ENCODE measurements at places on chromosomes 6 and 20.

DNA sequence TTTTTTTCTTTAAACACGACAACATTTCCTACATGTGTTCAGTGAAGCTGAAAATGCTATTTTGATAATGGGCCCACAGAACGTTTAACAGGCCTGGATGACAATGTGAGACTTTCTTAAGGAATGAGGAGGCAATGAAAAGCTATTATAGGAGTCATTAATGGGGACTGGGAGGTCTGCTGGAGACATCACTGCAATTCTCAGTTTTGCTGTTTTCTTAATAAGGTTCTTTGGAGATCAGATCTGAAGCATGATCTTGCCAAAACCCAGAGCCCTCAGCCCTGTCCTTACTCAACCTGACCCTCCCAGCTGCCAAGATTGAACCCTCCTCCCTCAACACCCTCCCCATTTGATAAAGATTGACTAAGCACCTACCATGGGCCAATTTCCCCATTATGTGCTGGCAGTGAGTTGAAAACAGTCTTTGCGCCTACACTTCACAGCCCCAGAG, 353.1 kb downstream of the MAFB start:
- no peak for DNase-seq

GRCh38 chr20:3403741-3404140, 3.7 kb downstream of the DNAAF9 start:
- DNase-seq, result no peak

DNA sequence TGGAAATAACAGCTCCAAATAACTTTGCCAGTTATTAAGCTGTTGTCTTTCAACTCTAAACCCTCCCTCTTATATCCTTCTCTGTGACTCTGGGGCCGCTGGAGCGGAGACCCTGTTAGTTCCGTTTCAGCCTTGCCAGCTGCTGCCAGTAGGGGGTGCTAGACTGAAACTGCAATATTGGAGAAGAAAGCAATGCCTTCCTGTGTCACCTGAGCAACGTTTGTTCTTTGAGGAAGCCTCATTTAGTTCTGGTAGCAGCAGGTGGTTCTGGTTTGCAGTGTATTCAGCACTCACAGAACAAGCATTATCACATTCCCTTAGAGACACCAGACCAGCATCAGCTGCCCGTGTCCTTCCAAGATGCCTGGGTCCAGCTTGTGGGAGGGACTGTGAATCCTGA, 22.9 kb upstream of the JAG1 start:
- DNase-seq, result no peak

DNA sequence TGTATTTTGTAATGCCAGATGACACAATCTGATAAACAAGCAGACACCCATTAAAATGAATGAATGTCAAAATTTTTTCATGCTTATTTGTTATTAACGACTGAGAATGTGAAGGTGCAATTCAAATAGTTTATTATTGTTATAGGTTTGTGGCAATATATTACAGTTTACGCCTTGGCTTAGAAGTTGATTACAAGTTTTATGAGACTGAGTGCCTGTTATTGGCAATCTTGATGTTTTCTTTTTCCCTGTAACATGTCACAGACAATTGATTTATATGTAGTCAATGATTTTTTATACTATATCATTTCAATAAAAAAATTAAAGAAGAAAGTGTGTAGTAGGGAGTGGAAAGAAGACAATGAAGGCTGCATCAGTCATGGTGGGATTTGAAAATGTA, 144.1 kb upstream of the EEF1E1 start:
- DNase-seq, result no peak

GRCh38 chr6:147019001-147019400, 185.2 kb upstream of the STXBP5 start:
- DNase-seq, result no peak

DNA sequence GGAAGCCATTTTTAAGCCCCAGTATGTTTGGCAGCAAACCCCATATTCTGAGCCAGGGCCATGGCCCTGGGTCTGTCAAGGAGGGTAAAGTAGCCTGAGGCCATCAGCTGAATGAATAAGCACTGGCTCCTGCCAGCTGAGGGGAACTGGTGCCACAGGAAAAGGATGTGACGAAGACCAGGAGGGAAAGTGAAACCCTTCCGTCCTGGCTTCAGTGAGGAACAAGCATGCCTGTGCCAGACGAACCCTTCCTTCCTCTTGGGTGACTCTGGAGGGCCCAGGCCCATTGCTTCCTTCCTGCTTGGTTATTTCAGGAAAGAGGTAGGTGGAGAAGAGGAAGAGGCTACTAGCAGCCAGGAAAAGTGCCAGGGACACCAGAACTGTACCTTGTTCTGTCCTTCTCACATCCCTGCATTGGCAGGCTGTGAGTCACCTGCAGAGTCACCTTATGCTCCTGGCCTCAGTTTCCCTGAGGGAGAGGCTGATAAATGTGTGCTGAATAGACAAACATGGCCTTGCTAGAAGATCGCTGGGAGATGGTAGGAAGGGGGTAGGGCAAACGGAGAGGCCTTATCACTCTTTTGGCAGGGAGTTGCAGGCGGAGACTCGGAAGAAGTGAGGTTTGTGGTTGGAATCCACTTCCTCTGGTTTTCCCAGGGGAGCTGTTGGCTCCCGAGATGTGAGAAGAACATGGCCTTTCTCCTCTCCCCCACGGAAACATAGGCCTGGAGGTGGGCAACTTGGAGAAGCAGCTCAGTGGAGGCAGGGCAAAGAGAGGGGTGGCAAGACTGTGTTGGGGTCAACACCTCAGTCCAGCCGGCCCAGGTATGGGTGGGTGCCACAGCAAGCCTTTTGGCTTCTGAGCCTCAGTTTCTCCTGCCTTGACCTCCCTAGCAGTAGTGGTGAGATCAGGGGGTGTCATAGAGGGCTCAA, 37.4 kb downstream of the COX4I2 start:
- no peak for DNase-seq

DNA sequence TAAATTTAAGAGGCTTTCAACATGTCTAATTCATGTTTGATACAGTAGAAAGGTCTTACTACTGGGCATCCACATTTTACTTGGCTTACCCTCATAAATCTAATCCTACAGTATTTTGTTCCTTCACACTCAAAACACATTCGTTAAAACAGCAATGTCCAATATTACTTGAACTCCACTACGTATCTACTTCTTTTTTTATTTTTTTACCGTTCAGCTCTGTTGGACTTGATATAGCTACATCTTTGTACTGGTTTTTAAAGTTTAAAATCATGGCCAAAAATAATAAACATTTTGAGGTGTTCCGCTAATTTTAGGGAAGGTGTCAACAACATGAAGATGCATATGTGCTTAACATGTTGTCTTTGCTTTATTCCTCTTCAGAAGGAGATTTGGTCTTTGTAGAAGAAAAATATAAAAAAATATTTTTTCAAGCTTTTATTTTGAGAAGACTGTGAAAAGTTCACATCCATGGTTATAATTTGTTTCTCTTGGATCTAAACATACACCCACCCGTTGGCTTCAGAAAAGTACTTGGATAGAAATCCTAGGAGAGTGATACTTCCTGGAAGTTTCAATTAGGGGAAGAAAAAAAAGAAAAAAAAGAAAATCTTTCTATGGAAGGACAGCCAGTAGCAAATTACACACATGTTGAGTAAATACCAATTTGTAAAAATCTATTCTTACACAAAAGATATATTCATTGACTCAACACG, 71.5 kb downstream of the EPB41L2 start:
- no peak for DNase-seq

DNA sequence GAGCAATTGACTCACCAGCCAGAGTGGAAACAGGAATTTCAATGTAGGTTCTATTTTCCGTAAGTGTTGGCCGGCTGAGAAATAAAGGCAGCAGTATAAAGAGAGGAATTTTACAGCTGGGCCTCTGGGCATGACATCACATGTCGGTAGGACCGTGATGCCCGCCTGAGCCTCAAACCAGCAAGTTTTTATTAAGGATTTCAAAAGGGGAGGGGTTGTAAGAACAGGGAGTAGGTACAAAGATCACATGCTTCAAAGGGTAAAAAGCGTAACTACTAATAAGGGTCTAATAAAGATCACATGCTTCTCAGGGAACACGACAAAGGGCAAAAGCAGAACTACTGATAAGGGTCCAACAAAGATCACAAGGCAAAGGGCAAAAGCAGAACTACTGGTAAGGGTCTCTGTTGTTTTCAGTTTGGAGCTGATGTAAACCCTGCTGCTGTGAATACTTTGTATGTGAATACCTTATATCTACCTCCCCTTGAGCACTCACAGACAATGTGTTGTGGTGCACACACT, 9.0 kb upstream of the TULP4 start:
- DNase-seq, result no peak

DNA sequence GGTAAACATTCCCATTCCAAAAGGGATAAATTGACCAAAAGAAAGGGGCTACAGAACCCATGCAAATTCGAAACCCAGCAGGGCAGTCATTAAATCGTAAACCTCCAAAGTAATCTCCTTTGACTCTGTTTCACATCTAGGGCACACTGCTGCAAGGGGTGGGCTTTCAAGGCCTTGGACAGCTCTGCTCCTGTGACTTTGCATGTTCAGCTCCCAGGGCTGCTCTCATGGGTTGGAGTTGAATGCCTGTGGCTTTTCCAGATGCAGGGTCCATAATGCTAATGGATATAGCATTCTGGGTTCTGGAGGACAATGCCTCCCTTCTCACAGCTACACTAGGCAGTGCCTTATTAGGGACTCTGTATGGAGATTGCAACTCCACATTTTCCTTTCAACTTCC, 211.9 kb upstream of the MANEA start:
- DNase-seq, result no peak

DNA sequence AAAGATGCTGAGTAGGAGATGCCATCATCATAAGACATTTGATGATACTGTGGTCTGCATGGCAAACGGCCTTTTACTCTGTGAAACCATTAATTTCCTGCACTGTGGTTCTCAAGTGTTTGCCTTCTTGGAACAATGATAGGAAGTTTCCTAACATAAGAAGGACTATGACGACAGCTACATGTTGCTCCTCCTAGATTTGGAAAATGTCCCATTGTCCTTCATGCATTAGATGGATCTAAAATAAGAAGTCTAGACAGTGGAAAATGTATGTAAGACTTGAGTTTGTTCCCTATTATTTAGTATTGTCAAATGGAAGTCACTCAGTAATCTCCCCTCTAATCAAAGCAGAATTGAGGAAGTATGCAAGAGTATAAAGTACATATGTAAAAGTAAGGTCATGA, 98.5 kb upstream of the TMEM170B start:
- no peak for DNase-seq

All from spinal cord (tissue), 10 donors.